ENCODE measurements at places on chromosomes 2 and 18. TPM values are rescaled to one million over a fixed set of nuclear protein-coding genes. Genes with fewer than 3 reads are reported as not detected.

The LBX2 gene
- total RNA-seq = 28.5 TPM

The CNTNAP5 gene
- total RNA-seq = not detected

The EDAR gene
- not detected for total RNA-seq

The FSHR gene
- not detected for total RNA-seq

The LAMA3 gene
- 19.2 TPM for total RNA-seq

- DNase-seq = no peak
Observed at GRCh38 chr2:188746727-188747126, 227.4 kb upstream of the COL3A1 start.

- DNase-seq = no peak
Observed at GRCh38 chr2:23926290-23926749, 603 bp downstream of the ATAD2B start.

DNA sequence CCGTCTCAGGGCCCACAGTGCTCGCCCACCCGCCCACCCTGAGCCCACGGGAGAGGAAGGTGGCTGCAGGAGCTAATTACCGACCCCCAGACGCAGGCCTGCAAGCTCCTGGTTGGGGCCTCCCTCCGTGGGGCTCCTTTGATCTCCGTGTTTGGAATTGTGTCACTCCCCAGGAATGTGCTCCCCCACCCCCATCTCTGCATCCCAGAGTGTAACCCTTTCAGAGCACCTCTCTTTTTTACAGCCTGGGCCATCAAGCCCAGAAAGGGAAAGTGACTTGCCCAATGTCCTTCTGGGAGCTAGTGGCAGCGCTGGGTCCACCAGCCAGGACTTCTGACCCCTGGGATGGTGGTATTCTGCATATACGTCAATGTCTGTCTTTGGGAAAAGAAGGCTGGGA is 335.1 kb downstream of the CYRIA start:
- DNase-seq = no peak

DNA sequence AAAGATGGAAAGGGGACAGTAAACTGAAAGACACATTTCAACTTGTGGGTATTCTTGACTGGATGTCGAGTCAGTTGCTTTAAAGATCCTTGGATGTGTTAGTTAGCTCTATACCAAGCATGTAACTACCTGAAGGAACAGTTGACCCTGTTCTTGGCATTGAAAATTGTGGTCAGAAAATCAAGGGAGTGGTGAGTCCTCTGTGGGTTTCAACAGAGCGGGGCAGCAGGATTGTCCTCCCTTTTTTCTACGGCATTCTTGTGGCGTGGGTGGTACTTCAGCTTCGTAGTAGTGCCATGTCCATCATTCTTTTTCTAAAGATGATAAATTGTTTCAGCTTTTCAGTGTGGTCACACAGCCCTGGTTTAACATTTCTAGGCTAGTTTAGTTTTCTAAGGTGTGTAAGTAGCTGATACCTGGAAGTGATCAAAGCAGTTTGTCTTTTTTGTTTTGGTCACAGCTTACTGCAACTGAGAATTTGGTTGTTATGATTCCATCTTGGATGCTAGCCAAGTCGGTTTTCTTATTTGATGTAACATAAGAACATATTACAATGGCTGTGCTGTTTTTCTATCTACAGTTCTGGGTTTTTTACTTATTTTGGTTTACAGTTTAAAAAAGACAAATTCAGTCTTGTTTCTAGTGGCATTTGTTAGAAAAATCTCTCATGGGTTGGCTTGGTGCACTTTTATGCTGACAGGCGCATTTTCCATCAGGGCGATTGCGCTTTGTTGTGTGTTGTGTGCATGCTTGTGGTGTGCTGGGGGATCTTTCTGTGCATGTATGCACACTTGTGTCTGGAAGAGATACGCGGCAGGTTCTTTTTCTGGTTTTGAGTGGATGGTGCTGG is 84.7 kb downstream of the ZNF407 start:
- no peak for DNase-seq

- DNase-seq = peak; percentile 56
Observed at GRCh38 chr2:237581751-237582746, 8.5 kb downstream of the RAB17 start.
